ENCODE measurements at places on chromosomes 6 and 20.

DNA sequence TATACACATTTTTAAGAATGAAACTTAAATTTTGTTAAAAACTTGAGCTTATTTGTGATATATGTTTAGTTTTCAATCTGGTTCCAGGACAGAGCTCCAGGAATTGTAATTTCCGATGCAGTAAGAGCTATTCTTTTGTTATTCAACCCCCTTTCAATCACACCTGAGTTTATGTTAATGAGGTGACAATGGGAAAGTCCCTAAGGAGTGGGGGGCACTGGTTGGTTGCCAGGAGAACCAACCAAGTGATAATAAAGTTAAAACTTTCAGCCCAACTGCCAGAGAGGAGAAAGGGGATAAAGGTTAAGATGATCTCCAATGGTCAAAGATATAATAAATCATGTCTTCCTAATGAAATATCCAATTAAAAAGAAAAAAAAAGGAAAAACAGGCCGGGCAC is 19.8 kb downstream of the MDN1 start:
- H3K27me3 ChIP-seq: no peaks in the 10 kb centered on the region
- ATAC-seq: no peak
- no peaks in the 10 kb centered on the region for H3K4me1 ChIP-seq
- H3K27ac ChIP-seq: no peak overlapping the region

GRCh38 chr20:46823271-46823751 is 71.3 kb upstream of the EYA2 start:
- no peaks in the 10 kb centered on the region for H3K36me3 ChIP-seq
- H3K27me3 ChIP-seq: peaks cover 31% of the 10 kb centered on the region
- no peak overlapping the region for H3K27ac ChIP-seq
- no peak for ATAC-seq

- no peak overlapping the region for H3K4me3 ChIP-seq
- H3K27ac ChIP-seq: no peak overlapping the region
- H3K4me1 ChIP-seq: peaks cover 25% of the 10 kb centered on the region
- no peaks in the 10 kb centered on the region for H3K27me3 ChIP-seq
These were observed 72.7 kb downstream of the METTL24 start for GRCh38 chr6:110285306-110286060.

- no peaks in the 10 kb centered on the region for H3K4me1 ChIP-seq
- H3K36me3 ChIP-seq: peaks cover 5% of the 10 kb centered on the region
- no peak overlapping the region for H3K27ac ChIP-seq
- H3K27me3 ChIP-seq: no peaks in the 10 kb centered on the region
- H3K4me3 ChIP-seq: no peak overlapping the region
- no peak for ATAC-seq
These were observed 16.1 kb downstream of the E2F3 start for GRCh38 chr6:20417819-20418218.

DNA sequence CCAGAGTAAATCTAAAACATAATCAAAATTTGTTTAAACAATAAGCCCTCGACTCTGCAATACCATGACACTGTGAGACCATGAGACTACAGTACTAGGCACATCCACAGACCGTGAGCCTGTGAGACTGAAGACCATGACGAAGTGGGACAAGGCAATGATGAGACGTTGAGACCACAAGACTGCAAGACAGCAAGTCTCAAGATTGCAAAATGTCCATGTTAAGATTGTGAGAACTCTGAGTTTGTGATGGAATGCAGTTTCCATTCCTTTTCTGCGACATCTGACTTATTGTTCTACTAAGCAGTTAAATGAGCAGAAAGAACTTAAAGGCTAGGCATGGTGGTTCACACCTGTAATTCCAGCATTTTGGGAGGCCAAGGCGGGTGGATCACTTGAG is 102.1 kb upstream of the PHACTR1 start:
- no peak for ATAC-seq
- H3K27ac ChIP-seq: no peak overlapping the region
- no peaks in the 10 kb centered on the region for H3K36me3 ChIP-seq

DNA sequence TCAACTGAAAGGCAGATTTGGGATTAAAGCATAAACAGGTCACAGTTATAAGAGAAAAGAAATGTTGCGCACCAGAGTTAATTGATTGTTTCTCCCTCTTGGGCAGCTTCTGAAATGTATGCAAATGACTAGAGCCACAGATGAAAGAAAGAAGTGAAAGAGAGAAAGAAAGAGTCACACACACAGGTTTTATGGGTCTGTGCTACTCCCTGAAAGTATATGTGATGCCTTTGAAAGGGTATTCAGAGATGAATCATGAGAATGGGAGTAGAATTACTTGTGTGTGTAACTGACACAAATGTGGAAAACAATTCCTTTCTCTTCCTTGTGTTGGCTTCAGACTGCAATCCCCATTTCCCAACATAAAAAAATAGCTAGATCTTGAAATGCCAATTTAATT is 196.9 kb downstream of the FOXA2 start:
- H3K4me3 ChIP-seq: no peak overlapping the region
- peaks cover 31% of the 10 kb centered on the region for H3K27me3 ChIP-seq
- H3K4me1 ChIP-seq: no peaks in the 10 kb centered on the region

GRCh38 chr6:44779130-44779826 is 391.8 kb downstream of the CDC5L start:
- ATAC-seq: no peak
- H3K27me3 ChIP-seq: no peaks in the 10 kb centered on the region
- no peak overlapping the region for H3K27ac ChIP-seq
- H3K4me1 ChIP-seq: no peaks in the 10 kb centered on the region
- H3K36me3 ChIP-seq: no peaks in the 10 kb centered on the region

DNA sequence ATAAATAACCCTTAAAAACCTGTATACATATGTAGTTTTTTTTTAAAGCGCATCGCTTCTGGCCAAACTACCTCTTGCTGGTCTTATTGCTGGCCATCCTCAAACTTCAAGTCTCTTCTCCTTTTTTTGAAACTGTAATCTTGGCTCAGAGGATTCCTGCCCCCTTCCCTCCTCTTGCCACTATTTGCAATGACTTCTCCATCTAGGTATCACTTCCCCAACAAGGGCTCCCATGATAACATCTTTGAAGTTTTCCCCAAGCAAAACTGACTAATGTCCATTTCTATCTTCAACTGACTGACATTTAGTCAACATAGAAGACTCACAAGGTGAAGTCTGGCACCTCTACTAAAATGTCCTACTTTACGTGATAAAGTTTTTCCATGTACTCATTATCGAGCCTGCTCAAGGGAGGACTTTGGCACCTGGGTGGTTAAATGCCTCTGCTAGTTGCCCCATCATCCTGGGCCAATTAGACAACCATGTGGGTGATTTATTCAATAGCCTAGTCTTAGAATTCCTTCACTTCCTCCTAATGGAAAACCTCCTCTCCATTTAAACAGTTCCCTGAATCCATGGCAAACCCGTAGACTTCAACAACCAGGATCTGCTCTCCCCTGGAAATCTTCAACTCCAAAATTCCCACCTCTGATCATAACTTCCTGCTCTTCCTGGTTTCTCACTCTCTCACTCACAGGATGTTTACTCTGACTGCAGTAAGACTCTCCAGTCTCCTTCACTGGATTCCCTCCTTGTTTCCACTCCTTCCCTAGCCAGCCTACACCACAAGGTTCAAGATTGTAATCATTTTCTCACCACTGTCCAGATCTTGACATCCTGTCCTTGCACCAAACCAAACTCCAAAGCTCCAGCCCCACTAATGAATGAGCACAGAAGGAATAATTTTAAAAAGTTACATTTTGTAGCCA is 9.4 kb upstream of the PLAGL1 start:
- peaks cover 6% of the 10 kb centered on the region for H3K4me1 ChIP-seq
- no peak overlapping the region for H3K4me3 ChIP-seq
- no peak overlapping the region for H3K27ac ChIP-seq
- H3K27me3 ChIP-seq: no peaks in the 10 kb centered on the region
- no peak for ATAC-seq

GRCh38 chr6:50285735-50286134 is 236.0 kb upstream of the DEFB112 start:
- no peaks in the 10 kb centered on the region for H3K4me1 ChIP-seq
- no peaks in the 10 kb centered on the region for H3K27me3 ChIP-seq
- ATAC-seq: no peak
- H3K27ac ChIP-seq: no peak overlapping the region
- H3K4me3 ChIP-seq: no peak overlapping the region
- no peaks in the 10 kb centered on the region for H3K36me3 ChIP-seq

DNA sequence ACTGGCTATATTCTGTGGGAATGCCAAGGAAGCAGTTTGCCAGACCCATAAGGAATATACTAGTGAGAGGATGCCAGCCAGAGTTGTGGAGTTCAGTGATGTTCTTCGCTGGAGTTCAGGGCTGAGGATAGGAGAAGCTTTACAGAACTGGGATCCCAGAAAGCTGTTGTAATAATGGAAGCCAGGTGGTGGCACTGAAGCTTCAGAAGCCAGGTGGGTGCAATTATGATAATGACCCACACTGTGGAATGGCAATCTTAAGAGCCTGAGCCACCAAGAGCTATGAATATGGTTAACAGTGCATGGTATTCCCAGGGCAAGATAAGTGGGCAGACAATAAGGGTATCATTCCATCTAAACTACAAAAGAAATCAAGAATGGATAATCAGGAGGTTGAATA is 25.1 kb upstream of the ENPP1 start:
- no peak overlapping the region for H3K4me3 ChIP-seq
- H3K4me1 ChIP-seq: peaks cover 17% of the 10 kb centered on the region
- H3K36me3 ChIP-seq: no peaks in the 10 kb centered on the region
- no peak for ATAC-seq

DNA sequence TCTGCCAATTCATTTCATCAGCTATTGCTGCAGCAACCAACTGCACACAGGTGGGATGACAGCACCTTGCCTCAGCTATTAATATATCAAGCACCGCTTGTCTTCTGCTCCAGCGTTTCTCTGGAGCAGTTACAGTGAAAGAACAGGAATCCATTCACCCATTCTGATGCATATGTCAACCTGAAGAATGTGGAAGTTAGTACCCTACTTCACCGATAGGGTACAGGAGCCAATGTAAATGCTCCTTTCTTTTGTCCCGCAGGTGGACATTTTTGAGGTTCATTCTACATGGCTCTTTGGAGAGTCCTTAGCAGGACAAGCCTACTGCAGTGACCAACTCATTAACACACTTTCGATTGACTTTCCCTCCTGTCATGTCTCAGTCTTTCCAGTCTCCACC is 139.9 kb upstream of the PRND start:
- H3K27me3 ChIP-seq: peaks cover 4% of the 10 kb centered on the region
- no peak for ATAC-seq
- H3K4me1 ChIP-seq: no peaks in the 10 kb centered on the region
- H3K36me3 ChIP-seq: no peaks in the 10 kb centered on the region
- H3K27ac ChIP-seq: no peak overlapping the region
- H3K4me3 ChIP-seq: no peak overlapping the region

DNA sequence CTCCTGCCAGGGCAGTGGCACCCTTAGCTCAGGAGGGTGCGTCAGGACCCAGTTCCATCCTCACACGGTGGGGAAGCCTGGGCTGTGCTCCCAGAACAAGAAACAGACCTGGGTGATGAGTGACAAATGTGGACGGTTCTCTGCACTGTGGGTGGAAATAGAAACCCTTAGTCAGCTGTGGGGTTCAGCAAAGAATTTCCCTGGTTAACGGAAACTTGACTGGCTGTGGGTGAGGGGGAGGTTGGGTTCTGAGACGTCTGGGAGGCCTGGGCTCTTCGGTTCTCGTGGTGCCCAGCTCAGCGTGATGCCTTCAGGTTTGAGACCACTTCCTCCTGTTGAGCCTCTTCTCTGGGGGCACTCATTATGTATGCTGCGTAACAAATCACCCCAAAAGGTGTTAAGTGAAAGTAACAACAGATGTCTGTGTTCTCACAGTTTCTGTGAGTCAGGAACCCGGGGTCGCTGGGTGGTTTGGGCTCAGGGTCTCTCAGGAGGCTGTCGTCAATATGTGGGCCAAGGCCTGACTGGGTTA is 53.1 kb upstream of the FAM83D start:
- no peak overlapping the region for H3K27ac ChIP-seq
- peak; percentile 22 for ATAC-seq
- peaks cover 70% of the 10 kb centered on the region for H3K27me3 ChIP-seq
- no peak overlapping the region for H3K4me3 ChIP-seq

DNA sequence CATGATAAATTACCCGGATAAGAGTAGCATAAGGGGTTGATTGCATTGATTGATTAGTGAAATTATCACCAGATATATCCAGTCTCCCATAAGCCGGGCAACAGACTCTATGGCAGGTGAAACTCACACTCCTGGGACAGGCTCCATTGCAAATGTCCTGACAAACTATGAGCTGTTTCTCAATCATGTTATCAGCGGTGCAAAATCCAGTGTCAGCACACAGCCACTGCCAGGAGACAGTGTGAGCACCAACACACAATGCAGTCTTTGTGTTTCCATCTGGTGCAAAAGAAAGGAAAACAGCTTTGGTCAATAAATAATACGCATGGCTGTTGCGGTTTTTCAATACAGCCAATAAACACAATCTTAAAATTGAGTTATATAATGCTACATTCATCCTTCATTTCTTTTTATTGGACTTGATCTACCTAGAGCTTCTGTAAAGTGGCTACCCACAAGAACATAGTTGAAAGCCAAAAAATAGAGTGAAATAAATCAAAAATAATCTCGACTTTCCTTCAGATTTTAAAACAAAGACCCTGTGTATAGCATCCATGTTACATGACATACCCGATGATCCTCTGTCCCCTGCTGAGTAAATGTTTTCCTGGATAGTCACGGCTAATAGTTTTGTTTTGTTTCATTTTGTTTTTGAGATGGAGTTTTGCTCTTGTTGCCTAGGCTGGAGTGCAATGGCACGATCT is 64.3 kb upstream of the AFDN start:
- no peak overlapping the region for H3K27ac ChIP-seq
- H3K4me3 ChIP-seq: no peak overlapping the region
- no peak for ATAC-seq
- H3K27me3 ChIP-seq: no peaks in the 10 kb centered on the region
- H3K36me3 ChIP-seq: no peaks in the 10 kb centered on the region

GRCh38 chr20:32985596-32985995 is 18.6 kb downstream of the SUN5 start:
- H3K4me3 ChIP-seq: no peak overlapping the region
- H3K4me1 ChIP-seq: peaks cover 9% of the 10 kb centered on the region
- no peak overlapping the region for H3K27ac ChIP-seq
- no peak for ATAC-seq
- H3K27me3 ChIP-seq: peaks cover 5% of the 10 kb centered on the region
- no peaks in the 10 kb centered on the region for H3K36me3 ChIP-seq

- peaks cover 7% of the 10 kb centered on the region for H3K36me3 ChIP-seq
- H3K4me1 ChIP-seq: peaks cover 14% of the 10 kb centered on the region
- peak overlapping the region; percentile 10 for H3K4me3 ChIP-seq
- H3K27ac ChIP-seq: no peak overlapping the region
These were observed 47.6 kb downstream of the CPXM1 start for GRCh38 chr20:2752567-2753460.

- H3K36me3 ChIP-seq: no peaks in the 10 kb centered on the region
- no peak overlapping the region for H3K27ac ChIP-seq
- H3K27me3 ChIP-seq: no peaks in the 10 kb centered on the region
These were observed 3.7 kb downstream of the AK9 start for GRCh38 chr6:109687271-109687761.

GRCh38 chr6:139027620-139028182 is 844 bp upstream of the ABRACL start:
- no peaks in the 10 kb centered on the region for H3K36me3 ChIP-seq
- H3K27ac ChIP-seq: no peak overlapping the region
- no peak for ATAC-seq
- H3K4me1 ChIP-seq: peaks cover 21% of the 10 kb centered on the region
- no peaks in the 10 kb centered on the region for H3K27me3 ChIP-seq

DNA sequence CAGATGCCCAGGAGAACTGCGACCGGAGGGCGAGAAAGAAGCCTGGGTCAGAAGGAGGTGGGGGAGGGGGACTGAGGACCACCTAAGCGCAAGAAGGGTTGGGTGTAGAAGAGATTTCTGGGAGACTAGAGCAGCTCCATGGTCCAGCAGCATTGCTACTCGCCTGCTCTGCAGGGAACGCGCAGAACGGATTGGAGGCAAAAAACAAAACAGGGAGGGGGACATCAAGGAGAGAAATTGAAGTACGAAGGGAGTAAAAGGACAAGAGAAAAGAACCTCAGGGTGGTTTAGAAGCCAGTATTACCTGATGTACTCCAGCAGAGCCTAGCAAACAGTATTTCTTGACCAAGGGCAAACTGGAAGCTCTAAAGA is 537 bp upstream of the GABBR1 start:
- no peaks in the 10 kb centered on the region for H3K36me3 ChIP-seq
- H3K4me3 ChIP-seq: peak overlapping the region; percentile 79
- peak overlapping the region; percentile 90 for H3K27ac ChIP-seq

All from gastroesophageal sphincter (tissue), 4 donors.